ENCODE measurements at places on chromosomes 16 and 17.

DNA sequence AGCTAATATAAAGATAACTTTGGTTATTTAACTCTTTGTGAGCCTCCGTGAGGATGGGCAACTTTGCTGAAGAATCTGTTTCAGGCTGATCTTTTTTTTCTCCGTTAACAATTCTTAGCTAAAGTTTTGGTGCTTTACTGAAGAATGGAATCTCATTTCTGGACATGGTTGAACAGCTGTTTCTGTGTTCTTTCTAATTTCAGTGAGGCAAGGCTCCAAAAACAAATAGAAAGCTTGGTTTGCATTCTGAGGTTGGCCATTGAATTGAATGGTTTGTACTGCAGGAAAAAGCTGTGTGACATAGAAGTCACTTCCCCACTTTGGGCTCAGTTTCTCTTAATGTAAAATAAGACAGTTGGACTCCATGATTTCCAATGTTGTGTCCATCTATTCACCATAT is 22.3 kb upstream of the HLF start:
- H3K4me3 ChIP-seq = no peak overlapping the region
- H3K4me1 ChIP-seq = peaks cover 12% of the 10 kb centered on the region
- H3K27me3 ChIP-seq = peaks cover 40% of the 10 kb centered on the region

- H3K4me3 ChIP-seq = no peak overlapping the region
- H3K36me3 ChIP-seq = peaks cover 20% of the 10 kb centered on the region
- no peak overlapping the region for H3K27ac ChIP-seq
These were observed 3.3 kb downstream of the TAF1C start for GRCh38 chr16:84183572-84183875.

GRCh38 chr16:3908951-3909437 is 28.5 kb upstream of the CREBBP start:
- H3K4me1 ChIP-seq = peaks cover 2% of the 10 kb centered on the region
- DNase-seq = no peak
- no peak overlapping the region for H3K27ac ChIP-seq
- H3K4me3 ChIP-seq = no peak overlapping the region

GRCh38 chr16:84056933-84057332 is 14.3 kb upstream of the SLC38A8 start:
- H3K4me3 ChIP-seq = no peak overlapping the region
- no peak for DNase-seq
- H3K4me1 ChIP-seq = no peaks in the 10 kb centered on the region

- DNase-seq = no peak
- H3K27me3 ChIP-seq = peaks cover 15% of the 10 kb centered on the region
- H3K4me3 ChIP-seq = no peak overlapping the region
- H3K36me3 ChIP-seq = no peaks in the 10 kb centered on the region
These were observed 46.9 kb upstream of the NKD1 start for GRCh38 chr16:50501251-50501650.

DNA sequence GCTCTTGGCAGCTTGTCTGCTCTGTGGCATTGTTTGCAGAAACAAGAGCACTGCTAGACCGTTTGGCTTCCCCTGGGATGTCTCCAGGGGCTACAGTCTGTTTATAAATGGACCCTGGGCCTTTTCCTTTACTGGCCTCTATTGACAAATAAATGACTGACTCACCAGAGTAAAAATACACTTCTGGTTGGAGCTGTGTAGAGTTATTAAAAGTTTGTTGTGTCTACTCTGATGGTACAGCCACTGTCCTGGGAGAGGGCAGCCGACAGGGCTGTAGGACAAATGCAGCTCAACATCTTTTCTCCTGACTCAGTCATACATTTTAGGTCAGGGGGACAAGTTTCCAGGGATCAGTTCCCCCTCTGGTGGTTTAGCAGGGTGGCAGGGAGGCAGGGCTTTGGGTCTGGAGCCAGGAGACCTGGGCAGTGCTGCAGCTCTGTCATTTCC is 30.0 kb downstream of the FOXL1 start:
- H3K27ac ChIP-seq = no peak overlapping the region
- H3K4me1 ChIP-seq = peaks cover 10% of the 10 kb centered on the region
- H3K36me3 ChIP-seq = no peaks in the 10 kb centered on the region
- H3K4me3 ChIP-seq = no peak overlapping the region
- peaks cover 12% of the 10 kb centered on the region for H3K27me3 ChIP-seq
- DNase-seq = no peak

- no peak overlapping the region for H3K27ac ChIP-seq
- no peak overlapping the region for H3K4me3 ChIP-seq
- peaks cover 17% of the 10 kb centered on the region for H3K27me3 ChIP-seq
- H3K4me1 ChIP-seq = peaks cover 6% of the 10 kb centered on the region
These were observed 14.6 kb upstream of the CLEC10A start for GRCh38 chr17:7094652-7095019.

GRCh38 chr16:76835779-76836300 is 355.1 kb upstream of the MON1B start:
- no peak overlapping the region for H3K4me3 ChIP-seq
- H3K36me3 ChIP-seq = no peaks in the 10 kb centered on the region
- DNase-seq = no peak
- H3K4me1 ChIP-seq = no peaks in the 10 kb centered on the region
- no peak overlapping the region for H3K27ac ChIP-seq

- no peaks in the 10 kb centered on the region for H3K36me3 ChIP-seq
- no peaks in the 10 kb centered on the region for H3K27me3 ChIP-seq
- H3K27ac ChIP-seq = no peak overlapping the region
- H3K4me1 ChIP-seq = no peaks in the 10 kb centered on the region
- no peak for DNase-seq
These were observed 135.9 kb upstream of the SHISA6 start for GRCh38 chr17:11105141-11105540.

DNA sequence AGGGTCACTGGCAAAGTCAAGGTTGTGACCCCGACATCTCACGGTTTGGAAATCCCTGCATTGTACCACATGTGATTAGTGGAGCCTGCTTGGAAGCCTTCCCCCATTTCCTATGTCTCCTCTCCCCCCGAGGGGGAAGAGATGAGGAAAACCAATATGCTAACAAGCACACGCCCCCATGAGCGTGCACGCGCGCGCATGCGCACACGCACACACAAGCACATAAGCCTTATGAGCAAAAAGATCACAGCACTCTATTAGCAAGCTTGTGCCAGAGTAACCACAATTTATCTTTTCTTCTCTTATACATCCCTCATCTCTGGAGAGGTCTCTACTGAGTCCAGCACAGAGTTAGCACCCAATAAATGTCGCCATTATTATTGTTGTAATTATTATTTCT is 31.8 kb upstream of the MMP2 start:
- no peaks in the 10 kb centered on the region for H3K36me3 ChIP-seq
- no peak for DNase-seq
- no peak overlapping the region for H3K4me3 ChIP-seq
- no peaks in the 10 kb centered on the region for H3K4me1 ChIP-seq
- peaks cover 4% of the 10 kb centered on the region for H3K27me3 ChIP-seq

DNA sequence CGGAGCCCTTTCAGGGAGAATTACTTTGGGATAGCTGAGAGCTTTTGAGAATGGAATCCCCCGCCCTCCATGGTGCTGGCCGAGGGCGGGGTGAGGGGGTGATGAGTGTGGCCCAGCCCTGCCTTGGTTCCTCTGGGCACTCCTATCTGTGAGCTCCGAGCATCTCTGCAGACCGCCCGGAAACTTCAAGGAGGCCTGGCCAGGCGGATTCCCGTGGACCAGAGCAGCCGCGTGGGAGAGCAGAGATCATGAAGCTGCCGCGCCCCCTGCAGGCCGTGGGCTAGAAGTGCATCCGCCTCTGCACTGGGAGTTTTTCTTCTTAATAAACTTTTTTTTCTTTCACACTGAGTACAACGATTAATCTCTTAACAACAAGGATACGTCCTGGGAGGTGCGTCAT is 392.9 kb upstream of the EEF2KMT start:
- no peaks in the 10 kb centered on the region for H3K27me3 ChIP-seq
- H3K36me3 ChIP-seq = no peaks in the 10 kb centered on the region
- no peak overlapping the region for H3K4me3 ChIP-seq
- no peak overlapping the region for H3K27ac ChIP-seq
- no peaks in the 10 kb centered on the region for H3K4me1 ChIP-seq

- H3K4me1 ChIP-seq = no peaks in the 10 kb centered on the region
- peaks cover 55% of the 10 kb centered on the region for H3K27me3 ChIP-seq
- peak; percentile 58 for DNase-seq
- H3K36me3 ChIP-seq = no peaks in the 10 kb centered on the region
These were observed 217.4 kb upstream of the TNRC6C start for GRCh38 chr17:77741109-77741508.

GRCh38 chr16:54459509-54460262 is 173.1 kb upstream of the IRX3 start:
- H3K4me3 ChIP-seq = no peak overlapping the region
- DNase-seq = no peak
- no peaks in the 10 kb centered on the region for H3K36me3 ChIP-seq
- no peak overlapping the region for H3K27ac ChIP-seq
- peaks cover 2% of the 10 kb centered on the region for H3K4me1 ChIP-seq

DNA sequence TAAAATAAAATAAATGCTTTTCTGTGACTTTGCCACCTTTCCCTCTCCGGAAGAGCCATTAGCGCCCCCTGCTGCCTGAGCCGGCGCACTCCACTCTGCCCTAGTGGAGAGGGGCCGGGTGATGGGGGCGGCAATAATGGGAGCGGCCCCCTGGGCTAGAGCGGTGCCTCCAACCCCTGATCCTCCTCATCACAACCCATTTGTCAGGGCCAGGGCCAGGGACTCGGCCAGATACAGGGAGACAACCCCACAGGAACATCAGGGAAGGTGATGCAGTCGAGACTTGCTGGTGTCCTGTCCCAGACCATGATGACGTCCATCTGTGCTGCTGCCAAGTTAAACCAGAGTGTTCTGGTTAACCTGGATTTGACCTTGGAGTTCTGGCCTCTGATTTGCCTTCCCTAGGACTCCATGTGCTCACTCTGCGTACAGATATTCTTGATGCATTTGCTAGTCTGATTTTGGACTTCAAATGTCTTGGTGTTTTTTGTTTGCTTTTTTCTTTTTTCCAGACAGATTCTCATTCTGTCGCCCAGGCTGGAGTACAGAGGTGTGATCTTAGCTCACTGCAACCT is 46.1 kb upstream of the BPTF start:
- H3K4me1 ChIP-seq = no peaks in the 10 kb centered on the region
- no peaks in the 10 kb centered on the region for H3K27me3 ChIP-seq
- no peak overlapping the region for H3K27ac ChIP-seq
- H3K36me3 ChIP-seq = no peaks in the 10 kb centered on the region
- DNase-seq = peak; percentile 51

DNA sequence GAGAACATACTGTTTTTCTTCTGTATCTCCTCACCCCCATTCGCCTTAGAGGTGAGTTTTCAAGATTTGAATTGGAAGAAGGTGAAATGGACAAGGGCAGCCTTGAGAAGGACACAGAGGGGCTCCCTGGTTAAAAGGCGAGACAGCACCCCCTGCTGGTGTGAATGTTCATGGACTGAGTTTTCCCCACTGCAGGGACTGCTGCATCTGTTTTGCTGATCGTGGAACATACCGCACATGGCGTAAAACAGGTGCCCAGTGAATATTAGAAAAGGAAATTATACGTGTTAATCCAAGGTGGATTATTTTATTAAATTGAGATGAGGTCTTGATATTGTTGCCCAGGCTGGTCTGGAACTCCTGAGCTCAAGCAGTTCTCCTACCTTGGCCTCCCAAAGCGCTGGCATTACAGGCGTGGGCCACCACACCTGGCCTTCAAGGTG is 54.5 kb downstream of the NDE1 start:
- H3K36me3 ChIP-seq = peaks cover 42% of the 10 kb centered on the region
- no peak overlapping the region for H3K27ac ChIP-seq
- no peaks in the 10 kb centered on the region for H3K27me3 ChIP-seq
- H3K4me3 ChIP-seq = no peak overlapping the region
- DNase-seq = peak; percentile 83
- peaks cover 15% of the 10 kb centered on the region for H3K4me1 ChIP-seq

DNA sequence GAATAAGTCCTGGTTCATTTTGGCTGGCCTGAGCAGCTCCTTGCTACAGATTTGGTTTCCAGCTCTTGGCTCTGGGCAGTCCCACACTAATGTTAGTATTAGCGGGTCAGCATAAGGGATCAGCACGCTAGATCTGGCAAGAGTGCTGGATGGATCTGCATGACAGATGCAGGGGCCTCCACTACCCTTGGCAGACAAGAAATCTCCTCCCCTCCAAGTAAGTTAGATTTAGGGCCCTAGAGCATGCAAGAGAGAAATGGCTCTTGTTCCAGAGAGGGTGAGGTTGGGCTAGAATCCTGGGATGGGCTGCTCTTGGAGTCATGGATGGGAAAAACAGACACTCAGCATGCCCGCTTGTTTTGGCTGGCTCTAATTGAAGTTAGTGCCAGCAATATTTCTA is 414.3 kb downstream of the RBFOX1 start:
- no peak overlapping the region for H3K4me3 ChIP-seq
- H3K36me3 ChIP-seq = no peaks in the 10 kb centered on the region
- H3K4me1 ChIP-seq = no peaks in the 10 kb centered on the region
- no peaks in the 10 kb centered on the region for H3K27me3 ChIP-seq
- no peak overlapping the region for H3K27ac ChIP-seq

DNA sequence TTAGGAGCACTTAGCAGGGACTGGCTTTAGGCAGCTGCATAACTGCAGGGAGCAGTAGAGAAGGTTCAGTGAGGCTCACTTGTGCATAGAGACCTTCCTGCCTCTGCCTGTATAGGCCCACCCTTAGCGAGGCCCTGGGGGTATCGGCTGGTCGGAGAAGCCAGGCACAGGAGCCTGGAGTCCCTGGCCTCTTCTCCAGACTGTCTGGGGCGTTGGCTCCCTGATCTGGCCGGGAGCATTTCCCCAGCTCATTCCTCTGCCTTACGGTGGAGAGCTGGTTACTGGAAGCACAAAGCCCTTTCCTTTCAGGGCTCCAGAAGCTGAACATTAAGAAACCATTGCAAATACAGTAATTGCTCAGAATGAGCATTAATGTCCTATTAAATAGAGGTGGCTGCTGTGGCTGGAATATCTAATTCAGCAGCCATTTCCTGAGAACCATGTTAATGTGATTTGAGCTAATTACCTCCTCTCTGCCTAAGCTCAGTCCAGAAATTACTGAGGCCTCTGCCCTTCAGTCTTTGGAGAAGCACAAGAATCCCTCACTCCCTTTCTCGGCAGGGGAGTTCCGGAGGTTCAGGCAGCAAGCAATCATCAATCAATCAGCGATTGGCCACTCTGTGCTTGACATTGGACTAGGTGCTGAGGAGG is 18.8 kb upstream of the TMEM220 start:
- peaks cover 8% of the 10 kb centered on the region for H3K4me1 ChIP-seq
- no peak overlapping the region for H3K27ac ChIP-seq
- peaks cover 19% of the 10 kb centered on the region for H3K27me3 ChIP-seq
- no peak for DNase-seq
- no peaks in the 10 kb centered on the region for H3K36me3 ChIP-seq

All from activated naive CD4-positive, alpha-beta T cell treated with anti-CD3 and anti-CD28 coated beads, Interleukin-2, amount 10 ng/mL, durations not matched to agents 7 days and 5 days (primary cell).